Esophagus muscularis mucosa (tissue), 4 donors: ENCODE measurements at places on chromosomes 3 and 15. TPM values are rescaled to one million over a fixed set of nuclear protein-coding genes. Genes with fewer than 3 reads are reported as not detected.
A peak's percentile ranks its signal among the peaks of the same experiment; 100 is the strongest.

Gene NUP210
- total RNA-seq: 2.5 TPM

Gene GOLGA6L24
- not detected for total RNA-seq

Gene PLAAT1
- 0.84 TPM for total RNA-seq

Gene SCAP
- total RNA-seq: 67.7 TPM

- DNase-seq: no peak
These were observed 622.3 kb downstream of the DIPK2A start for GRCh38 chr3:144593881-144594280.

DNA sequence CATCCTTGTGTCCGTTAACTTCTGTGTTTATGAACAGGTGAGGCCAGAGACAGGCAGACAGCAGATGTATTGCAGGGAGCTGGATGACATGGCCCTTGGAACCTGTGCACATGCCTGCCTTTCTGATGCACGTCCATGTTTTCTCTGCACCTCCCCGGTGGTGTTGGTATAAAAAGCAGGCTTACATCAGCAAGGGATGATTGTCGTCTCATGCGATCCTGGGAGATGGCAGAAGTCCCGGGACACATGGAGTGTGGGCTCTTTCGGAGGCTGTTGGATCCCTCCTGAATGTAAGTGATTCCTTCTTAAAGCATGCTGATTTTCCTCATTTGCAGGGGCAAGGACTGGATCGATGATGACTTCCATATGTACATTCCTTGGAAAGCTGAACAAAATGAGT, 134.8 kb downstream of the SNRPN start:
- no peak for DNase-seq

DNA sequence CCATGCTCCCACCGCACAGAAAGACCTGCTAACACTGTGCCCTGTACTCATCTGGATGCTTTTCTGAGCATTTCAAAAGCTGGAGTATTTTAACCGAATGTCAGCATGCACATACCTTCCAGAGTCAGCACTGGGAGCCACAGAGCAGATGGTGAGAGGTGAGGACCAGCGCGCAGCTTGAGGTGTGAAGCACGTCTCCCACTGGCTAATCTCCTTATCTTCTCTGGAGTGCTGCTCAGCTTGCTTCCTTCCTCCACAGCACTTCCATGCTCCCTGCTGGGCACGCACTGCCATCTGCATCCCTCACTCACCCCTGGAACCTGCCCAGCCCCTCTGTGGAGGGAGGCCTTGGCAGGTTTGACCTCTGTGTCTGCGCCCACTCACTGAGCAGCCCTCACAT, at the start of gene GNB5:
Gene GNB5 (minus strand): TSS at position 186 of the 400 bp plus-strand sequence. CDS start 6,716 bp downstream, outside the sequence.
- peak; percentile 60 for DNase-seq

GRCh38 chr3:18648159-18648558, 223.0 kb upstream of the SATB1 start:
- DNase-seq: no peak

DNA sequence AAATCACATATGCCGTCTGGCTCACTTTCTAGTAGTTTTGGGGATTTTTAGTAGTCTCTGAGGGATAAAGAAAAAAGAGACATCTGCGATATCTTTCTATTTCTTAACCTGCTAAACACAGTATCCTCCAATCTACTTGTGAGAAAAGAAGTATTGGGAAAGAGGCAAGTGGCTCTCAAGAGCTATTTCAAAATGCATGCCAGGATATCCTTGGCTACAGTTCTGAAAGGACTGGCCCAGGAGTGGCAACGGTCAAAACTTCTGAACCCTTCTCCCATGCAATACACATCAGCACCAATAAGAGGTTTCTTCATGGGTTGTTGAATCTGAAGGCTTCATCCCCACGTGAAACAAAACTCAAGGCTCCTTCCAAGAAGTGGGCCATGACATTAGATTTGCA, 204.0 kb upstream of the WNT5A start:
- DNase-seq: no peak

GRCh38 chr15:90648137-90649070, 68.7 kb upstream of the BLM start:
- no peak for DNase-seq

GRCh38 chr3:190505381-190506003, 8.4 kb upstream of the IL1RAP start:
- no peak for DNase-seq

- DNase-seq: no peak
These were observed 42.5 kb upstream of the SPTSSB start for GRCh38 chr3:161413855-161414210.
